Mammary microvascular endothelial cell (primary cell): ENCODE measurements at places on chromosomes 11 and 22. TPM values are rescaled to one million over a fixed set of nuclear protein-coding genes. Genes with fewer than 3 reads are reported as not detected.

Gene CDC42EP2
- 38.5 and 40.8 TPM in 2 replicates for total RNA-seq

Gene PGA5
- total RNA-seq = not detected in 2 replicates

Gene SPON1
- total RNA-seq = 0.13 TPM in 1 of 2 replicates, not detected in the other

Gene OR52H1
- not detected in 2 replicates for total RNA-seq

Gene EHF
- not detected in 2 replicates for total RNA-seq

Gene APOL6
- total RNA-seq = 11.8 and 12.9 TPM in 2 replicates

Gene CYP2D6
- total RNA-seq = not detected in 2 replicates

Gene SERPIND1
- total RNA-seq = 6.1 and 7.6 TPM in 2 replicates

Gene OR4C15
- total RNA-seq = not detected in 2 replicates

Gene KRTAP5-11
- total RNA-seq = not detected in 2 replicates

Gene HTR3B
- not detected in 2 replicates for total RNA-seq

Gene MAP6
- total RNA-seq = 0.30 and 0.87 TPM in 2 replicates

Gene TRIM6
- 4.7 and 6.6 TPM in 2 replicates for total RNA-seq

Gene LGR4
- total RNA-seq = 0.40 and 0.89 TPM in 2 replicates

Gene CLCF1
- total RNA-seq = 6.3 and 6.8 TPM in 2 replicates

Gene GGTLC2
- not detected in 2 replicates for total RNA-seq

Gene HBD
- not detected in 2 replicates for total RNA-seq

Gene UFD1
- 68.5 and 85.9 TPM in 2 replicates for total RNA-seq

Gene OR52A1
- not detected in 2 replicates for total RNA-seq

Gene CBX7
- 1.6 and 2.1 TPM in 2 replicates for total RNA-seq

Gene SH3BP1
- total RNA-seq = 0.59 and 0.93 TPM in 2 replicates

Gene SLC22A8
- not detected in 2 replicates for total RNA-seq

Gene DBX1
- not detected in 2 replicates for total RNA-seq

Gene ARHGAP8
- not detected in 2 replicates for total RNA-seq

Gene PIK3IP1
- 5.5 and 6.3 TPM in 2 replicates for total RNA-seq

Gene SEPTIN5
- total RNA-seq = 7.9 and 8.7 TPM in 2 replicates

Gene VSIG2
- 0.07 and 0.44 TPM in 2 replicates for total RNA-seq

Gene KRTAP5-2
- total RNA-seq = not detected in 2 replicates

Gene HBG1
- total RNA-seq = not detected in 2 replicates

Gene LRP4
- 0.05 and 0.13 TPM in 2 replicates for total RNA-seq

Gene CNTN5
- not detected in 2 replicates for total RNA-seq

Gene SGSM1
- 0.05 TPM in 1 of 2 replicates, not detected in the other for total RNA-seq

Gene CCDC34
- total RNA-seq = 6.7 and 8.7 TPM in 2 replicates

Gene MRGPRF
- 0.07 TPM in 1 of 2 replicates, not detected in the other for total RNA-seq

Gene GAS2
- 0.59 and 1.8 TPM in 2 replicates for total RNA-seq

Gene KMT2A
- 18.0 and 22.1 TPM in 2 replicates for total RNA-seq

Gene NTM
- 0.40 and 2.5 TPM in 2 replicates for total RNA-seq

Gene MUC2
- total RNA-seq = not detected in 2 replicates

Gene KIRREL3
- under 0.01 TPM in 1 of 2 replicates, not detected in the other for total RNA-seq

Gene ART5
- total RNA-seq = not detected in 2 replicates

Gene TCN2
- total RNA-seq = 56.9 and 74.3 TPM in 2 replicates

Gene DYNC2H1
- 1.6 and 3.6 TPM in 2 replicates for total RNA-seq

Gene TOLLIP
- total RNA-seq = 37.4 and 46.6 TPM in 2 replicates
